ENCODE measurements at places on chromosomes 16 and 17. TPM values are rescaled to one million over a fixed set of nuclear protein-coding genes. Genes with fewer than 3 reads are reported as not detected.

C17orf107 gene
- 0.67 TPM for total RNA-seq

WNK4 gene
- total RNA-seq: 1.5 TPM

DNA sequence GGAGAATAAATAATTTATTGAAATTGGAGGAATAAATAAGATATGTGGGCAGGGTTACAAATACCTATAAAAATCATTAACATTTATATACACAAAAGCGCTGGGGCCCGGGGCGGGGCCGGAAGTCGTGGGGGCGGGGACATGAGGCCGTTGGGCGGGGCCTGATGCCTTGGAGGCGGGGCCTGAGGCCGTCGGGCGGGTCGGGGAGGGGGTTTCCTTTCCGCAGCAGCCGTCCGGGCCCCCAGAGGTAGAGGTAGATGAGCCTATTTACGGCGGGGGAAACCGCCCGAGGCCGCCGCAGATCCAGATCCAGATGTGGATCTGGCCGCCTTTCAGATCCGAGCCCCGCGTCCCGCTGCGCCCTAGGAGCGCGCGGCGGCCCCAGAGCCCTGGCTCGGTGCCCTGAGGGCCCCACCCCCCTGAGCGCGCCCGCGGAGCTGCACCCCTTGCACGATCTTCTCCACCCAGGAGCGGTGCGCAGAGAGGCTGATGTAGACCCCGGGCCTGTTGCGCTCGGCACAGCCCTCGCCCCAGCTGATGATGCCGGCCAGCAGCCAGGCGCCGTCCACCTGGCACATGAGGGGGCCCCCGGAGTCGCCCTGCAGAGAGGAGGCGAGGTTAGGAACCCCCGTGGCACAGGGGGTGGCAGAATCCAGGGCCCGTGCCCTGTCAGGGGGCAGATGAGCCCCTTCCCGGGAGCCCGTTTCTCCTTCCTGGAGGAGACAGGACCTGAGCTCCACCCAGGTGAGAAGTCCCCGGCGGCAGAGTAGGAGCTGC is 5.1 kb downstream of the PRSS22 start:
- no peak for ATAC-seq

DNA sequence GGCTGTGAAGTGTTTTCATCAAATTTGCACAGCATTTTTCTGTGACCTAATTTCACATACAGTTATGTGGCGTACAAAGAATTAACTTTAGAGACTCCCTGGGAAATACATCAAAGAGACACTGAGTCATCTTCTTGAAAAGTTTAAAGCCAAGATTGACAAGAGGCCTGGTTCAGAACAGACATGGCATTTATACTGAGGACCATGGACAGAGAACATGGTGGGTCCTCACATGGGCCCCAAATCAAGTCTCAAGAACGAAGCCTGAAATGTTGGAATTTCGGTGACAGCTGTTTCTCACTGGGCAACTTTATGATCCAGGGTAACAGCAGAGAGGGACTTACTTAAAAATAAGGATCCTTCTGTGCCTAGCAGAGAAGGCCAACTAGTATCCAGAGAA is 311.5 kb upstream of the KCNJ16 start:
- no peak for ATAC-seq

GRCh38 chr17:72920513-72920912 is 172.0 kb downstream of the SLC39A11 start:
- no peak for ATAC-seq

- ATAC-seq: no peak
These were observed 93.5 kb downstream of the NXN start for GRCh38 chr17:885971-886571.

GRCh38 chr17:82204831-82205719 is 7.6 kb downstream of the CCDC57 start:
- ATAC-seq: peak; percentile 70

DNA sequence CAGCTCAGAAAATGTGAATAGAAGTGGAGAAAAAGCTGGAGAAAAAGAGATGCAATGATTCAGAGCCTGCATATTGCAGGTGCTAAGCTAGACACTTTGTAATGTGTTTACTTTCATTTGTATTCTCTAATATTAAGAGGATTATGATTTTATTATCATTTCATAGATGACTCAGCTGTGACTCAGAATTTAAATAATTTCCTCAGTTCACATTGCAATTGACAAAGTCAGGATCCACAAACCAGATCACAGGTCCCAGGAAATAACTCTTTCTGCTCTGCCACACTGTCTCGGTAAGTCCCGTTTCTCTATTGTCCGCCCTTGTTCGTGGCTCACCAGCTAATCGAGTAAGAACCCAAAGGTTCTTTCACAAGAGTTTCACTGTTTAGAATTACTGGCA is 235.4 kb upstream of the MON1B start:
- ATAC-seq: no peak

GRCh38 chr17:27438348-27438998 is 17.8 kb upstream of the KSR1 start:
- no peak for ATAC-seq
